D721Med (cell line): ENCODE measurements at places on chromosomes 3 and 15.

GRCh38 chr3:86708893-86709292 lies 282.1 kb downstream of the VGLL3 start:
- no peak for DNase-seq

GRCh38 chr15:28094732-28095521 lies 4.2 kb downstream of the OCA2 start:
- no peak for DNase-seq

DNA sequence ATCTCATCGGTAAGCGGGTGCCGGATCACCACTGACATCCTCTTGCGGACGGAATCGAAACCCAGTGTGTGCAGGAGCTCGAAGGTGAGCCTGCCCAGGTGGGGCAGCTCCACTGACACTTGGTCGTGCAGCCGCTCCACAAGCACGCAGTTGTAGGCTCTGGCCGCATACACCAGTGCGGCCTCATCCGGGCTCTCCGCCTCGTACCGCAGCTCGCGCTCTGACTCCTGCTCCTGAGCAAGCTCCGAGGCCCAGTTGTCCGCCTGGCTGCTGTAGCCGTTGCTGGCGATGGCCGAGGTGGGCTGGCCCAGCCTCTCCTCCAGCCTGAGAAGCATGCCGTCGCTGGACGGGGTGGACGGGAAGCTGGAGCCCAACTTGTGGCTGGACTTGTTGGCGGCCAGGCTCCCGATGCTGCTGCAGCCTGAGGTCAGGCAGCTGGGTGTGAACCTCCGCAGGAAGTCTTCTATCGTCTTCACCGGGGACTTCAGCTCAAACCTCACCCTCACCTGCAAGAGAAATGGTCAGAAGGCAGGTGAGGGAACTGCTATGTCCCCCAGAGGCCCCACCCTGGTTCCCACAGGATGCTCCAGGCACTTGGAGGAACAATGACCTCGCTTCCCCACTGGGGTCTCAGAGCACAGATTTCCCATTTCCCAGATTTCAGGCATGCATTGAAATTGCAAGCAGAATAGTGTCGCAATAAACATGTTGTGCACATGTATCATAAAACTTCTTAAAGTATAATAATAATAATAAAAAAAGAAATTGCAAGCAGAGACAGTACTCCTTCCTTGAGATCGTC lies 149.2 kb downstream of the ATP10A start:
- no peak for DNase-seq

GRCh38 chr3:102577082-102577789 lies 142.4 kb downstream of the ZPLD1 start:
- DNase-seq, result no peak

DNA sequence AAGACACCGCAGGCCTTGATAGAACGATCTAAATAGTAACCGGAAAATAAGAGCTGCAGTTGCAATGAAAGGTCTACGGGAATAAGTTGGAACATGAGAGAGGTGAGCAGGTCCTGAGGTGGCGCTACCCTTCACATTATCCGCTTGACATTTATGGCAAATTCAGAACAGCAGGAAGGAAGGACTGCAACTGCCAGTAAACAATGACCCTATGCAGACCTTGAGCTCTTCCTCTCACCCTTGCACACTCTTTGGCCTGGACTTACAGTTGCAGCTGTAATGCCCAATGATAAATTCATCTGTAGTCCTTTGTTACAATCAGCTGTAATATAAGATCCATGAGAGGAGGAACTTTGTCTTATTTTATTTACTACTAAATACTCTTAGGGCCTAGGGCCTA lies 32.3 kb upstream of the TRIM59 start:
- no peak for DNase-seq

- no peak for DNase-seq
These were observed 1.2 kb downstream of the B2M start for GRCh38 chr15:44712346-44713005.

DNA sequence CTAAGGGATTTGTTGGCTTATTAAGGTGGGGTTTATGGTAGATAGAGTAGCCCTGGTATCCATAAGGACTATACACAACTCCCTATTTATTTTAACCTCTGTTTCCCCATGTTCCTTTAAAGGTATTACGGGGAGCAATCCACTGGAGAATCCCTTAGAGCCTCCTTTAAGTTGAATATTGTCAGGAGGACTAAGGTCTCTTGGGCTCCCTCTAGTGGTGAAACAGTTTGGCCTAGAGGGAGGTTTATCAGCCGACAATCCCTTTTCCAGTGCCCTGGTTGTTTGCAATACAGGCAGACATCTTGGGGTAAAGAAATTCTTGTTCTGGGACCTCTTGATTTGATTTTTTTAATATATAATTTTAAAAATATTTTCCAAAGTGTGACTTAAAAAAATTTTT lies 12.9 kb downstream of the OPA1 start:
- DNase-seq, result no peak

DNA sequence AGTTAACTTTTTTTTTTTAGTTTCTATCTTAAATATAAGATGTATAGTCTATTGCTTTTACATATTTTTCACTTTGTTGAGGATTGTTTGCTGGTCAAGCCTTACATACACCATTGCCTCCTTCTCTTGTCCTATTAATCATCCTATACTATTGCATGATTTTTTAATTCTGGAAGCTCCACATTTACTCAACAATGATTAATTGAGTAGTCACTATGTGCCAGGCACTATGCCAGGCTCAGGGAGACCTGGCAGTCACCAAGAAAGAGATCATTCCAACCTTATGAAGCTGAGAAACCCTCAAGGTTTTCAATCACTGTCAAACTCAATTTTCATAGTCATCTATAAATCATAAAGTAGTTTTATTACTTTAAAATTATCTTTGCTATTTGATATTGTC lies 626.2 kb downstream of the IGSF11 start:
- no peak for DNase-seq

GRCh38 chr3:135564696-135565095 lies 400.8 kb upstream of the PPP2R3A start:
- DNase-seq, result no peak

- no peak for DNase-seq
These were observed 22.4 kb downstream of the NANOGP8 start for GRCh38 chr15:35062738-35063099.

- no peak for DNase-seq
These were observed 123.1 kb downstream of the RYR3 start for GRCh38 chr15:33433821-33434220.

- no peak for DNase-seq
These were observed 91.8 kb upstream of the ALCAM start for GRCh38 chr3:105274958-105275357.

GRCh38 chr15:71501344-71502076 lies 308.8 kb upstream of the NR2E3 start:
- DNase-seq, result no peak
